ENCODE measurements at places on chromosomes 4 and X.

GRCh38 chr4:99833756-99834155 is 17.1 kb downstream of the DAPP1 start:
- no peak for DNase-seq

DNA sequence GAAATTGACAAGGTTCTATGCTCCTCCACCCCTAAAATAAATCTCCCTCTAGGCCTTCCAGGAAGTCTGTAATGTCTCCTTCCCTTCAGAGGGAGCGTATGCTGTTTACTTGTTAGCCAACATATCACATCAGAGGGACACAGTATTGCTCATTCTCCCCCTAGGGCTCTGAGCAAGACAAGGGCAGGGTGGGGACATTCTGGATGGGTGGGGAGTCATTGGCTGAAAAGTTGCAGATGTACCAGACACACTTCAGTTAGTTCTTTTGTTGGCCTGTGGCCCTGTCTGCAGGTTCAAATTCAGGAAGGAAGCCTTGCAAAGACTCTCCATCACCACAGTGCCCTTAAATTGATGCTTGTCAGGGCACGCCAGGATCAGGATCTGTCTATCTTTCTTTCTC is 106.3 kb upstream of the TEX13D start:
- DNase-seq = no peak

DNA sequence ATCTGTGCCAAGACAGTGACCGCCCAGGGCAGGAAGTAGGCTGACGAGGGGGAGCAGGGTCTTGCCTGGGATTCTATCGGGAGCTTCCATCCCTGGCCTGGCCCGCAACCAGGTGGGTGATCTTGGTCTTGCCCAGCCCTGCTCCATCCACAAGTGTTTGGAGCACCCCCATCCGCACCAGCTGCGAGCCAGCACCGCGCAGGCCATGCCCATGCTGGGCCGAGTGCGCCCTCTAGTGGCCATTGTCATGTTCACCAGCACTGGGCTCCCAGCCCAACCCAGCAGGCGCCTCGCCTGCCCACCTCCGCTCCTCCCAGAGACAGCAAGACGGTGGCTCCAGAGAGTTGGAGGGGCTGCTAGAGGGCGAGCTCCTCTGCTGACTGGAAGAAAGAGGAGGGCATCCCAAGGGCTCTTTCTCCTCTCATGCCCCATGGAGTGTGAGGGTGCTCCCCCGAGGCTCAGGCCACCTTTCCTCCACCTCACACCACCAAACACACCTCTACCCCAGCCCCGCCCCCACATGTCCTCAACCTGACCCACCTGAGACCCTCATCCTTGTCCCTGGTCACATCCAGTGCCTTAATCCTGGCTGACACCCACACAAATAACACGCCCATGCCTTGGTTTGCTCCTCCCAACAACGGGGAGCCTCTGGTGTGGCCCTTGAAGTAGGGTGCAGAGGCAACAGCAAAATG is 9.8 kb upstream of the ATP2B3 start:
- DNase-seq = peak; percentile 80

DNA sequence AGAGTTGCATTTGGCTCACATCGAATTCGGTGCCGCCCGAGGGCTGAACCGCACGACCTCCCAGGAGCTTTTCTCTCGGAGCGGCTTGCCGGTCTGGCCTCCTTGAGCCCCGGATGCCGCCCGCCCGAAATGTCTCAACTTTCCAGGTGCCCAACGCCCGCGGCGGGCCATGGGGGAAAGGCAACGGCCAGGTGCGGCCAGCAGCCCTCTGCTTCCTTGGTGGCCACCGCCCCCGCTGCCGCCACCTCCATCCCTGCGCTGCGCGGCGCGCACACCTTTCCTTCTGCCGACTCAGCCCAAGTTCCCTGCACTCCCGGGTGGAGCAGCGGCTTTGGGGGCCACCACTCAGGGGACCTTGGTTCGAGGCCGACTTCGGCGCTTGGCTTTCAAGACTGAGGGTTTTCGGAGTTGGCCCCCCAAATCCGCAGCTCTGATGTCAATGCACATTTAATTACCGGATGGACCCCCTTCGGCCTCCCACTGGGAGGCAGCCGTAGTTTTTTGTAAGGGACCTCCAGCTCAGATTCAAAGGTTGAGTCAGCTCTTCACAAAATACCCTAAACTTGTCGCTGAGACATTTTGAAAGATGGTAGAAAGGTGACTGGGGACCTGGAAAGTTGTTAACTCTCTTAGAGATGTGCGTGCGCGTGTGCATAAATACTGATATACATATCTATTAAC is 1.1 kb downstream of the AFF2 start:
- DNase-seq = no peak

DNA sequence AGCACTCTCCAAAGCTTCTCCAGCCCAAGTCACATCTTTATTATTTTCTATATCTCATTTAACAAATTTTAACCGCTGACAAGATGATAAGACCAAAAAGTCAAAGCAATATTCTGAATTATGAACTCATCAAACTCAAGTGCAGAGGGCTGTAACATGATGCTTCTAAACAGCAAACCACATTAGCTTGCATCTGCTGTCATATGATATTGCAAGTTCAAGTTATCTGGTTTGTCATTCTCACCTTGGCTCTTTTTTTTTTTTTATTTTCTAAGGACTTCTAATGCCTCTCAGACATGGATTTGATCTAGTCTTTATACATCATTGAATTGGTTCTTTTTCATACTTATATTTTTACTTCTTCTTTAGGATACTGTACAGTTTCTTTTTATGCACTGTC is 93.4 kb downstream of the SLC10A7 start:
- DNase-seq = no peak

GRCh38 chr4:142480244-142480643 is 365.9 kb downstream of the INPP4B start:
- no peak for DNase-seq

DNA sequence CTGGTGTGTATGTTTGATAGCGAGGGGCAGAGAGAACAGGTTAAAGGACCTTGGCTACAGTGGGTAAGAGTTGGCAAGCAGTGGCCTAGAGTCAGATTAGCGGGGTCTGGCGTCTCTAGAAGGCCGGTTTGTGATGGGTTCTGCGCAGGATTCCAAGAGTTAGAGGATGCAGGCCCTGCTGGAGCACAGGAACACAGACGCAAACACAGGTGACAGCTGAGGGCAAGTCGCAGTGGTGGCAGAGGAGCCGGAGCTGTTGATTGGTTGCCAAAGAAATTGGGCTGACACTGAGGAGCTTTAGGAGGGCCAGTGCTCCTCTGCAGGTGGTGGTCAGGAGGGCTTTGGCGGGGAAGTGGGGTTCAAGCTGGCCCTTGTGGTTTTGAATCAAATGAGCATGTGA is 3.8 kb downstream of the TADA2B start:
- no peak for DNase-seq

DNA sequence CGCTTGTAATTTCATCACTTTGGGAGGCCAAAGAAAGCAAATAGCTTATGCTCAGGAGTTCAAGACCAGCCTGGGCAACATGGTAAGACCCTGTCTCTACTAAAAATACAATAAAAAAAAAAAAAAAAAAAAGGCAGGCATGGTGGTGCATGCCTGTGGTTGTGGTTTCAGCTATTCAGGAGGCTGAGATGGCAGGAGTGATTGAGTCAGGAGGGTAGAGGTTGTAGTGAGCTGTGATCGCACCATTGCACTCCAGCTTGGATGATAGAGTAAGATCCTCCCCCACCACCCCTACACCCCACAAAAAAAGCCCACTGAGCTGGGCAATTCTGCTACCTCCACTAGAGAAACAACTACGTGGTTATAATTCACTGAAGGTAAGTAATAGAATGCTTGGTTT is 118.8 kb upstream of the PCDH18 start:
- no peak for DNase-seq

DNA sequence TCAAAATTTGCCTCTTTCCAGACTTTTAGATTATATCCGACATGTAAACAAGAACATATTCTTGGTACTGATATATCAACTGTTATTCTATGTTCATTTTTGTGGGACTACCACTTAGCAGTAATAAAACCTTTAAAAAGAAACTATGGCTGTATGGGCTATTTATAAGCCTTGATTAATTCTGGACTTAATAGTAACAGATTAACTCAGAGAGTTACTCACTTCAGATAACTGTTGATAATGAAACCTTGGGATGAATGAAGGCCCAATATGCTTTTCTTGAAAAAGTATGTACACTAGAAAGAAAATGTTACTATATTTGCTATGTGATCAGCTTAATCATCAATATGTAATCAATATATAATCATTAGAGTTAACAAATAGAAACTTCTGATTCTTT is 595.9 kb upstream of the BOD1L1 start:
- no peak for DNase-seq

DNA sequence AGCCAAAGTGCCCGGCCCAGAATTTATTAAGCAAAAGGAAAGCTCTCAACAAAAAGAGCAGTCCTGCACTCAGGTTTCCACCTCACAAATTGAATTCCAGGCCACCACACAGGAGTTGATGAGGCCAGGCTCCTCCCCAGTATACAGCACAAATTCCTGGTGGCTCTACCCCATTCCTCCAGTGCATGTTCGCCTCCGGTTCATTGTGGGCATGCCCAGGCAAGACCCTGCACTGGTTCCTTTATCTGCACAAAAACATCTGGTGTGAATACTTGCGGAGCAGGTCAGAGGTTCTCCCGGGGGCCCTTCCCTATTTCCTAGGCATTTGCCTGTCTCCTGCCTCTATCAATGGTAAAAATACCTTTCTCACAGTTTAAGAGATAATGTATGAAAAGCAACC is 195.2 kb upstream of the ANXA10 start:
- no peak for DNase-seq

DNA sequence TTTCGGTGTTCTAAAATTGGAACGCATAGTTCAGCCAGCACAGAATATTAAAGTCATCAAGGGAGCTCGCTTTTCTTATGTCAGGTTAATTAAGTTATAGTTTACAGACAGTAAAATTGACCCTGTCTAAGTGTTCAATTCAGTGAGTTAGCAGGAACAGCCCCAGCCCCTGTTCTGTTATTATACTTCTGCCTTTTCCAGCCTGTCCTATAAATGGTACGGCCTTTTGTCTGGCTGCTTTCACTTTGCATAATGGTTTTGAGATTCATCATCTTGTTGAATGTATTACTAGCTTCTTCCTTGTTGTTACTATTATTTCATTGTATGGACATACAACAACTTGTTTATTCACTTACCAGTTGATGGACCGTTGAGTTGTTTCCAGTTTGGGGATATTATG is 9.5 kb downstream of the CXCL13 start:
- no peak for DNase-seq

DNA sequence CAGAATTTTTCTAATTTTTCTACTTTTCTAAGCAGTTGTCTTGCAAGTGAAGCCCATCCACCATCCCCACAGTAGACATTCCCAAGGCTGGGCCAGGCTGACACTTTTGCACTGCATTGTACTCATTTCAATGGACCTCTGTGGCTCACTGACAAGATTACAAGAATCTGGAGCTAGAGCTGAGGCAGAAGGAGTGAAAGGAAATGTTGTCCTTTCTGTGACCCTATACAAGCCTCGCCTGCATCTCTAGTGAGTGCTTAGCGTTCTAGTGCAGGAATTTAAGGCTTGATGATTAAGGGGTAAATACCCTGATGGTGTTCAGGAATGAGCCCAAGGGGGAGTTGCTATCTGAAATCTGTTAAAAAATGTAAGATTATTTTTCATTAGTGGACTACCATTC is 6.3 kb downstream of the MAGED1 start:
- no peak for DNase-seq

DNA sequence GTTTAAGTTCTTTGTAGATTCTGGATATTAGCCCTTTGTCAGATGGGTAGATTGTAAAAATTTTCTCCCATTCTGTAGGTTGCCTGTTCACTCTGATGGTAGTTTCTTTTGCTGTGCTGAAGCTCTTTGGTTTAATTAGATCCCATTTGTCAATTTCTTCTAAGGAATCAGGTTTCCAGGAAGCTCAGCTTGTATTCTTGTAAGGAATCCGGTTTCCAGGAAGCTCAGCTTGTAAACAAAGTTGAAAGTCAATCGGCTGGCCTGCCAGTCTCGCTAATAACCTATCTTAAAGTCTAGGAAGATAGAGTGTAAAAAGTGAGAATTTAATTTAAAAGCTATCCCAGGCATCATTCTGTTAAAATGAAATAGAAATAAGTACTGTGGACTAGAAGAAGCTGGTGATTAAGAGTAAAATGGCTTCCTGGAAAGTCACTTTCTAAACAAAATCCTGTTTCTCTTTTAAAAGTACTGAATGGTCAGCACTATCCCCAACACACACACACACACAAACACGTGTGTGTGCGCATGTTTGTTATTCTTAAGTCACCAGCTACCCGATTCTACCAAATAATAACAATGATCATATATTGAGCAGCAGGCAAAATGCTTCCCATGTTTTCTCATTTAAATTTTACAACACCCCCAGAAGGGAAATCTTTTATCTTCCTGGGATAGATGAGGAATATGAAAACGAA is 171.7 kb downstream of the PAPSS1 start:
- DNase-seq = no peak

DNA sequence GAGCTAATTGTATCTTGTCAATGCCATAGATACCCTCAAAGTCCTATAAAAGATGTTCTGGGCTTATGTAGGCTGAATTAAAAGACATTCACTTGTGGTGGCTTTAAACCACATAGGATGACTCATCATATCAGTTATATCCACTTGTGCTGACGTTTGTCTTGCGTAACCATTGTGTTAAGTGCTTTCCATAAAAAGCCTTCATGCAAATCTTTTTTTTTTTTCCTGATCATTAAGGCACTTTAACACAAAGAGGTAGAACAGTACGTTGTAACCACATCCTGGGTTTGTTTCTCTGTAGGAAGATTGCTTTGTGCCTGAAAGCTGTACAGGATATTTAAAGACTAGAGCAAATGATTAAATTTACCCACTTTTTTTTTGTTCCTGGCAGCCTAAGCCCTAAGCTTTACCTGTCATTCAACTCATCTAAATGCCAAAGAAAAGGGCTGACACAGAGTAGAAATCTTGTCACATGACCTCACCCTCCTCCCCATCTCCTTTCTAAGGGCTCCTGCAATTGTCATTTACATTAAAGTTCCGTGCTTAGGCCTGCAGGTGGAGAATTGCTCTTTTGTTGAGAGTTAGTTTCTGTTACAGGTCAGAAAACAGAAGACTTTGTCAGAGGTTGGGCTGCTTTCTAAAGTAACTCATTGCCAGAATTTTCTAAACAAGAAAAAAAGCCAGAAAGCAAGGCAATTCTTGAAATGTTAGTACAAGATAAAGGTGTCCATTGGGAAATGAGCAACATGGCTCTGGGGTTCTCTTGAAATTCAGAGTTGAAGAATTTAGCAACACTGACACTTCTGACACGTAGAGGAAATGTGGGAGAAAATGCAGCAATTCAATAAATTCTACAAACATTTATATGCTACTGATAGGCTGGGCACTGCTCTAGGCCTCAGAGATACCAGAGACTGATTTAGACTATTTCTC is 555.6 kb downstream of the PPARGC1A start:
- no peak for DNase-seq

DNA sequence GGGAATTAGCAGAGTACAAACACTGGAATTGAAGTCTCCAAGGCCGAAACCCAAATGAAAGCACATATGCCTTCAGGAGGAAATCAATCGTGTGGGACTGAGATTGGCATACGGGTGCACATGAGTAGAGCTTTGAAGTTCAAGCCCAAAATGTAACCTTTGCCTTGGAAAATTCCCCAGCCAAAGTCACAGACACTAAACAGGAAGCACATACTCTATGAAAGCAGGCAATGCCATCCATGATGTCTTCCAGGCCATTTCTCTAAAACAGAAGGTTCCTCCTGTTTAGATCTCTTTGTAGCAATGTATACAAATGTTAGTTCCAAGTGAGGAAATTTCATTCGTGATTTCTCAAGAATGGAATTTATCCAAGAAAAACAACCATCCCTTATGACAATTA is 162.5 kb downstream of the COL4A6 start:
- no peak for DNase-seq

Measured in activated CD8-positive, alpha-beta memory T cell treated with anti-CD3 and anti-CD28 coated beads for 1 hour (primary cell).